ENCODE measurements at places on chromosomes 4 and X.

DNA sequence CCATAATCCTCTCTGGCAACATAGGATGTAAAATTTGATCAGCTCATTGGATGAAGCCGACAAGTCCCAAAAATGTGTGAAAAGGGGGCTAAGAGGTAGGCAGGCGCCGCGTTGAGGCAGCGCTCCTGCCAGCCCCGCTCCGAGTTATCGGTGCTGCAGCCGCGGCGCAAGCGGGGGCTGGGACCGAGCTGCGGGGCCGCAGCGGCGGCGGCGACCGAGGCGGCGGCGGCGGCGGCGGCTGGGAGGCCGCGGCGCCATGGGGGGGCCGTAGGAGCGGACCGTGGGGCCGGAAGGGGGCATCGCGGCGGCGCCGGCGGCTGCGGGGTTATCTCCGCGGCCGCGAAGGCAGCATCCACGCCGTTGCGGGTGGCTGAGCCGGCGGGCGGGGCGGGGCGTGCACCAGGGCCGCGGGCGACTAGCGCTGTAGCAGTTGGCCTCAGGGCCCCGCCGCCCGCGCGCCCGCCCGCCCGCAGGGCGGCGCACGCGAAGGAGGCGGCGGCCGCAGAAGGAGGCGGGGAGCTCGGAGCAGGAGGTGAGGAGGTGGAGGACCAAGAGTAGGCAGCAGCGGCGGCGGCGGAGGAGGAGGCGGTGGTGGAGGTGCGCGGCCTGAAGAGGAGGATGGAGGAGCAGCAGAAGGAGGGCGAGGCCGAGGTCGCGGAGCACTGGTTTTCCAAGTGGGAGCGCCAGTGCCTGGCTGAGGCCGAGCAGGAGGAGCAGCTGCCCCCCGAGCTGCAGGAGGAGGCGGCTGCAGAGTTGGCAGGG, 126.0 kb upstream of the CXorf66 start:
- DNase-seq, result no peak

GRCh38 chr4:82753725-82754410, 44.7 kb downstream of the SCD5 start:
- peak; percentile 55 for DNase-seq

DNA sequence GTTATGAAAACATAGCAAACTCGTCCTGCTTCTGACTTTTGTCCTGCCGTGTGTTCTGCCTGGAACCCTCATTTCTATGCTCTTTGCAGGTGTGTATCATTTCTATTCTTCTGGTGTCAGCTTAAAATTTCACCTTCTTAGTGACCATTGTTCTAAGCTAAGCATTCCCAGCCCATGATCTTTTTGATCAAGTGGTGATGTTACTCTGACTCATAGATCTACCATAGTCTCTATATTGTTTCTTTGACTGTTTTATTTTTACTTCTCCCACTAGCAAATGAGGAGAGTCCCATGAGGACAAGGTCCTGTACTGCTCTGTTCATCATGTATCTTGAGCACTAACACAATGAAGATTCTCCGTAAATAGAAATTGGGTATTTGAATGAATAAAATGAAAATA, 14.1 kb upstream of the CXCL6 start:
- no peak for DNase-seq

DNA sequence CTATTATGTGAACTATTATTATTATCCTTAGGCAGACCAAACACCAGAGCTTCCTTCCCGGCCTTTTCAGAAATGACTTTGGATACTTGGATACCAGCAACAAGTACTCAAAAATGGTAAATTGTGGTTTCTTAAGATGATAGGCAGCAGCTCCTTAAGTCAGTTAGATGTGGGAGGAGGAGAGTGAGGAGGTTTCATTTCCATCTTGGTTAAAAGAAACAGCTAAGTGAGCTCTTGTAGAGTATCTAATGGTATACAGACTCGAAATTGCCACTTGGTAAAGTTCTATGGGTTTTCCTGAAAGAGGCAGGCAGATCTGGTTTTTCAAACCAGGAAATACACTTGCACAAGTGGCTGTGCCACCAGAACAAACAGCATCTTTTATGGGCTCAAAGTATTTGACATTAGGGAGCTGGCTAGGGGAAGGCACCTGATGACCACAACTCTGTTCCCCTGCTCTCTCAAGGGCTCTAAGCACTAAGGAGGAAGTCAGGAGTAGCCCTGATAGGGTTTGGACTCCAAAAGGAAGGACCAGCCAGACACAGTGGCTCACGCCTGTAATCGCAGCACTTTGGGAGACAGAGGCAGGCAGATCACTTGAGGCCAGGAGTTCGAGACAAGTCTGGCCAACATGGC, 130.9 kb downstream of the TMEM164 start:
- DNase-seq, result no peak

- DNase-seq, result no peak
Observed at GRCh38 chr4:114780205-114780604, 181.6 kb downstream of the UGT8 start.

GRCh38 chr4:181030961-181031360, 1212.2 kb upstream of the TENM3 start:
- no peak for DNase-seq

DNA sequence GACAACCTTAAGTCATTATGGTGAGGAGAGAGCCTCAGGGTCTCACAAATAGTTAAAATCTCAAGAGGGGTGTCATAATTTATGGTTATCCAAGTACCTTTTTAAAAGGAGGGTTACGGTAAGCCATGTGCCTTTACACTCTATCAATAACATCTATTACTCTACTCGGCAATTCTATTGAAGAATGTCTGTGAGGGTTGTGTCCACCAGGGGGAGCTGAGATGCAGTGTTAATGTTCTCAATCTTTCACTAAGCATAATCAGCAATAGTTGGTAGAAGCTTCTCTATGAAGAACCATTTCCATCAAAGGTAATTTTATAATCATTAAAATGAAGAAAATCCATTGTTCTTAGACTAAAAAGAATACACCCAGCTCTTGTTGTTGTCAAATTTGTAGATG, 457.4 kb downstream of the CENPC start:
- no peak for DNase-seq

DNA sequence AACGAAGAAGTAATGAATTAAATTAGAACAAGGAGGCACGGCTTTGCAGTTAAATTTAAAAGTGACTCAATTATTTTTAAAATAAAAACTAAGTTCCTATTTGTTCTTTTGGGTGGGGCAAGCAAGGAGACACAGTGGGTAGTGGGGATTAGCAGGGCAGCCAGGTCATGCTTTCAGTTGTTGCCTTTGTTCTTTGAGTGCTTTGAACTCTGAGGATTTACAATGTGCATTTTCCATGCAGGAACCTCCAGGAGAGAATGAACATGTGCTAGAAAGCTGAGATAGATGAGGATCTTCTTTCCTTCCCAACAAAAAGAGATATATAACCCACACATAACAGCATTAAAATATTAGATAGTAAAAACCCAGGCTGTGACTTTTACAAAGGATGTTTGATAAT, 420.4 kb upstream of the CTSO start:
- no peak for DNase-seq

GRCh38 chr4:14348506-14348905, 653.8 kb upstream of the CPEB2 start:
- DNase-seq, result no peak

- no peak for DNase-seq
Observed at GRCh38 chrX:119887721-119888425, 7.8 kb upstream of the AKAP14 start.

GRCh38 chr4:183563874-183564273, 59.0 kb downstream of the ING2 start:
- peak; percentile 26 for DNase-seq

- no peak for DNase-seq
Observed at GRCh38 chr4:182449186-182449929, 206.2 kb downstream of the TENM3 start.

GRCh38 chrX:46375831-46376230, 169.4 kb downstream of the ZNF674 start:
- DNase-seq, result no peak
